ENCODE measurements at places on chromosomes 7 and 10.

DNA sequence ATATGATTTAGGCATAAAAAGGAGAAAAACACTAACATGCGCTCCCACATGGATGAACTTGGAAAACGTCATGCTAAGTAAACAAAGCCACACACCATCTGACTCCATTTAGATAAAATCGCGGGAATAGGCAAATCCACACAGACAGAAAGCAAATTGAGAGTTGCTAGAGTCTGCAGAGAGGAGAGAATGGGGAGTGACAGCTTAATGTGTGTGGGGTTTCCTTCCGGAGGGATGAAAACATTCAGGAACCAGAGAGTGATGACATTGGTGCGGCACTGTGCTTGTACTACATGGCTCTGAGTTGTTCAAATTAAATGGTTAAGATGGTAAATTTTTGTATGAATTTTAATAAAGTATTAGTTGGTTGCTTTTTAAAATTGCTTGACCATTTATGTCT lies 482.9 kb upstream of the AKR1E2 start:
- DNase-seq = no peak

DNA sequence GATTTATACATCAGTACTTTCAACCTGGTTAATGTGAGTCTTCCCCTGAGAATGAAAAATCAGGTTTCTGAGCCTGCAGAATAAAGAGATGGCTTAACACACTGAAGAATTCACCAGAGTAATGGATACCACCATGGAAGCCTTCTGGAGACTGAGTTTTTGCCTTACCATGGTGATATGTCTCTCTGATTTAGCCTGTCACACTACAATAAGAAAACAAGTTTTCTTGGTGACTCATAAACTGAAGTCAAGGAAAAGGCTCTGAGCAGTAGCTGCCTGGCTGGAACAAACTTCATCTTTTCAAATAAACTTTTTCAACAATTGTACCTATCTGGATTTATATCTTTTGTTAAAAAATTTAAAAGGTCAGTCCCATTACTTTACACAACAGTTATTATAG lies 229.0 kb downstream of the PRPF18 start:
- DNase-seq = peak; percentile 39

DNA sequence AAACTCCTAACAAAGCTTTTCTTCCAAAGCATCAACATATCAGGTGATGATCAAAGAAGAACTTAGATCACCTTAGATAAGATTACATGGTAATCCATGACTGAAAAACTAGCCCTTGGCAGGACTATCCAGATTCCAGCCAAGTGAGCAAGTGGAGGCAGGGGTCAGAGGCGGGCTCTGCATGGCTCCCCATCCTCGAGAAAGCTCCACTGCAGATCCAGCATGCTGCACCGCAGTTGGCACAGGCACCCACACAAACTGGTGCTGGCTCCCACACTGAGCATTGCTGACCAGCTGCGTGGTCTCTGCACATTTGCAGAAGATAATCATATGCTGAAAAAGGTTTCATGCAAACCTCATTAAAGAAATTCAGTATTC lies 10.1 kb downstream of the PSAP start:
- DNase-seq = no peak

- no peak for DNase-seq
Observed at GRCh38 chr10:27108165-27108564, 7.9 kb upstream of the ANKRD26 start.

DNA sequence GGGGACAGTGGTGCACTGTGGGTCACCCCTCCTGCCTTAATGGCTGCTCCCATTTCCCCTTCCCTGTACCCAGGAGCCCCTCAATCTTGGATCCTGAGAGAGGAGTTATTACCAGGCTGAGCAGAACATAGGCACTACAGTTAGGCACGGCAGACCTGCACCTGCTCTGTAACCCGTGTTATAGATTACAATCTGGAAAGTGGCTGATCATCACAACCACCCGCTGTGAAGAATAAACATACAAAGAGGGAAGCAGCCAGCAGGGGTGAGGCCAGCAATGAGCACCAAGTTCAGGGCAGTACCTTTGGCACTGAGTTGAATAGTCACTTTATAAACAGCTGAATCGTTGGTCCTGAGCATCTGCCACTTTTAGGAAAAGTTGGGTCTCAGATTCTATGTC lies 1.7 kb downstream of the CDHR1 start:
- no peak for DNase-seq

GRCh38 chr10:17409170-17409733 lies 45.1 kb downstream of the ST8SIA6 start:
- DNase-seq = no peak

- DNase-seq = no peak
Observed at GRCh38 chr10:12465385-12466136, 116.2 kb downstream of the CAMK1D start.

DNA sequence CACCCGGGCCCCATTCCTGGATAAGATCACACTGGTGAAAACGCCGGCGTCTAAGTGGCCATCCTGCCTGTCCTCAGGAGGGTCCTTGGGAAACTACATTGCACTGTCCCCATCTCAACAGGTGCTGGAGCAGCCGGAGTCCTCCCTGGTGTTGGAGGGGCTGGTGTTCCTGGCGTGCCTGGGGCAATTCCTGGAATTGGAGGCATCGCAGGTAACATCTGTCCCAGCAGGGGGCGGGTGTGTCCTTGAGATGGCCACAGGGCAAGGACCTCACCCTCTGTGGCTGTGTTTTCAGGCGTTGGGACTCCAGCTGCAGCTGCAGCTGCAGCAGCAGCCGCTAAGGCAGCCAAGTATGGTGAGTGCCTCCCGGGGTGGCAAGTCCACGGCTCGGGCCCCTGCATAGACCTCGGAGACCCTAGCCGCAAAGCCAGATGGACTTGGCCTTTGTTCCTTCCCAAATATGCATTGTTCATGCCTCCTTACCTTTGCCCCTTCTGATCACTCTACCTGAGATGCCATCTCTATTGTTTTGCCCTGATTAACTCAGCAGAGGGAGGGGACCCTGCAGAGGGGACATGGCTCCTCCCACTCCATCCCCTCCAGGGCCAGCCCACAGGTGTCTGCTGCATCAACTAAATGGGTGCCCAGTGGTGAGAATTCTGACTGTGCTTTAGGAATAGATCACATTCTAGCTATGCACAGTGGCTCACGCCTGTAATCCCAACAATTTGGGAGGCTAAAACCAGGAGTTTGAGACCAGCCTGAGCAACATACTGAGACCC lies 23.8 kb downstream of the ELN start:
- no peak for DNase-seq

DNA sequence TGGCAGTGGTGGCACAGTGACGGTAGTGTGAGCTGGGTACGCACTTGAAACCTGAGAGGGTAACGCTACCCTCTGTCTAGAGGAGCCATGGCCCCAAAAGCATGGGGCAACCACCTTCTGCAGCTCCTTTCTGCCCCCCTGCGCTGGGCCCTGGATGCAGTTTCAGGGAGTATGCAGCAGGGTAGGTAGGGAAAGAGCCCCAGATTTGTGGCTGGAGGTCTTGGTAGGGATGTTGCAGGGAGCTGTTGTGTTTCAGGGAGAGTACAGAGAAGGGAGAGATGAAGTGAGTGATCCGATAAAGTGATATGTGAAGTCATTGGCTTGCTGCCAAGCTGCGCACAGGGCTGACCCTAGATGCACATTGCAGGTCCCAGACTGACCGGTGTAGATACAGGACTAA lies 2.7 kb upstream of the PGAM2 start:
- no peak for DNase-seq

- no peak for DNase-seq
Observed at GRCh38 chr7:50273301-50273700, 31.2 kb upstream of the IKZF1 start.
